ENCODE measurements at places on chromosomes 4 and X. TPM values are rescaled to one million over a fixed set of nuclear protein-coding genes. Genes with fewer than 3 reads are reported as not detected.

- DNase-seq, result no peak
Measured at GRCh38 chr4:158395889-158396288, 125.8 kb upstream of the RXFP1 start.

- DNase-seq, result no peak
Measured at GRCh38 chrX:118965395-118965794, 9.0 kb upstream of the LONRF3 start.

DNA sequence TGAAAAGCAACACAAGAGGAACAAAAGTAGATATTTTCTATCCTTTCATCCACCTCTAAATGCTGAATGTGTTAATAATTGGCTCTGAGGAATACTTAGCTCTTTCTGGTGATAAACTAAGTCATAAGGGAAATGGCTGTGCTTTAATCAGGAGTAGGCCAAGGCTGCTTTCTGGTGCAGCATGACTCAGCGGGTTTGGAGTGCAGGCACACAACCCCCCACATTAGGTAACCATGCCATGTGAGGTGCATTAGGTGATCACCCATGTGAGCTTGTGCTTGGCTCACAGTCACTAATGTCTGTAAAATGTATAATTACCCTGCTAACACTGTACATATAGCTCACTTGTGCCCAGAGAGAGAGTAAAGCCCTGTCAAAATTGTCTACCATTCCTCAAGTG lies 57.2 kb downstream of the USP38 start:
- peak; percentile 31 for DNase-seq

DNA sequence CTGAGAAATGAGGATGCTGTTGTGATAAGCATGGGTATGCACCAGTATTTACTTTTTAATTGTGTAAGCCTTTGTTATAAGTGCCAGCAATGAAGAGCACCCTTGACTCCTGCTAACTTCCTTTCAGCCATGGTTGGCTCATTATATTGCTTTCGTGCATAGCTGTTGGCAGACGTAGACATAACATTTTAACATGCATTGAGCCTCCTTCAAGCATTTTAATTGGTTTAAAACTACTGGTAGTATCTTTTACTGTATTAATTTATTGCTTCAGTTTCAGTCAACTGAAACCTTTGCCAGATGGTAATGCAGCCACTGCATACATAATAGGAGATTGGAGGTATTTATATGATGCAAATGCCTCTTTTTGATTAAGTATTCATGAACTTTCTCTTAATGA lies 1285.4 kb downstream of the PCDH18 start:
- DNase-seq, result no peak

GRCh38 chrX:12548746-12549145 lies 242.5 kb upstream of the PRPS2 start:
- peak; percentile 12 for DNase-seq

DNA sequence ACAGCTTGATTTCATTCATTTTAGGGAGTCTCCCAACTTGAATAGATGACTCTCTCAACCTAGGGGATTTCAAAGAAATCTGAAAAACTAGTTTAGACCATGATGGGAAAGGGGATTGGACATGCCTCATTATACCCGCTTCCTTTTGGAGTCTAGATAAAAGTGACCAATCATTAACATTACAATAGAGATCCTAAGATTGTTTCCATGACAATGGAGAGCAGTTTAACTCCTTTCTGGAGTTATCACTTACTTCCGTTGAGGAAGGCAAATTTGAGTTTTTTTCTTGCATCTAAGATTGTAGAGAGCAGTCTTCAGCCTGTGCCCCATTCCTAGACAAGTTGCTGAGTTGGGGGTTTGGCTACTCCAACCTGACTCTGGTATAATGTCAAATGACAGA lies 11.4 kb upstream of the IL15 start:
- DNase-seq, result no peak

PTTG2 gene
- not detected for total RNA-seq
